NCI-H446 treated with DMSO at 0.1 percent for 48 hours (cell line): ENCODE measurements at places on chromosomes 6 and 20.

GRCh38 chr6:134002821-134003220 is 49.6 kb downstream of the SLC2A12 start:
- no peak for DNase-seq

DNA sequence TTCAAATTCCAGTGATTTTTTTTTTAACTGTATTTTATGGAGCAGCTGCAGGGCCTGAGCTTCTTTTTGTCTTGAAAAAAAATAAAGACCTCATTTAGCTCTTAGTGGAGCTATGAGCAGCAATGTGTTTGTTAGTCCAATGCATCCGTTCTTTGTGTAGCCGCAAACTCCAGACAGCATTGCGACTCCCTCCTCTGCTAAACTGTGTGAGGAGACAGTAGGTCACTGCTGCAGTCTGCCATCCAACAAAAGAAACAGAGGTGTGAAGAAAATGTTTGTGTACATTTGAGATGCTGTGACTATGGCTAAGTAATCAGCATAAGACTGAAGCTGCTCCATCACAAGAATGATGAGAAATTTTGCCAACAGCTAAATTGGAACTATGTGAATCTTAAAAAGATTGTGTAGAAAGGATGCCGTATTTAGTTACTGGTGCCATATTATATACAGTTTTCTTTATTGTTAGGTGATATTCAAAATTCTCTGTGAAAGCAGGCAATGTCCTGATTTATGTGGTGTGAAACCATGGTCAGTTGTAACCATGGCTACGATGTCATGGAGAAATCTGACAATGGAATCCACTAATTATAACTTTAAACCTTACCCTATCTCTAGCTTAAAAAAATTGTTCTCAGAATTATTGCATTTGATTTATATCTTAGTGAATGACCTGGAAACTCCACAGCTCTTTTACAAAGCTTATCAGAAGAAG is 428.8 kb upstream of the EPHA7 start:
- no peak for DNase-seq

- no peak for DNase-seq
These were observed 7.1 kb downstream of the CALHM6 start for GRCh38 chr6:116468293-116468692.

GRCh38 chr6:161613711-161614110 is 339.9 kb upstream of the AGPAT4 start:
- no peak for DNase-seq

GRCh38 chr20:4929686-4930397 is 71.5 kb downstream of the SLC23A2 start:
- DNase-seq: no peak

DNA sequence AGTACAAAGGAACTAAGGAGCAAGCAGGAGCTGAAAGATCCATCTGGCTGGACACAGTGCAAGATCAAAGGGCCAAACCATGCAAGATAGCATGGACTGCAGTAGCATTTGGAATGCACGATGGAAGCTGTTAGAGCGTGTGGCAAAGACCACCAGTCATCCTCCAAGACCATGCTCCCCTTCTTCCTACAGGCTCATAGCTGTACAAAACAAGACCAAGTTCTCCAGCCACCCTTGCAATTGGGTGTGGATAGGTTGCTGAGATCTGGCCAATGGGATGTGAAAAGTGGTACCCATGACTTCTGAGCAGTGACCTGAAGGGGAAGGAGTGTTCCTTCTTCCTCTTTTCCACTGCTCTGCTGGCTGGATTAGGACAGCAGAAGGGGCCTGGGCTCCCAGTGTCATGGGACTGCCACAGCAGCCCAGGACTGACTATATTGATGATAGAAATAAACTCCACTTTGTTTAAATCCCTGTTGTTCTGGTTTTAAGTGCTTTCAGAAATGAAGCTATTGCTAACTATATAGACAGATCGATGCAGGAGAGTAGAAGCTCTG is 64.9 kb downstream of the SLC22A23 start:
- DNase-seq: no peak

DNA sequence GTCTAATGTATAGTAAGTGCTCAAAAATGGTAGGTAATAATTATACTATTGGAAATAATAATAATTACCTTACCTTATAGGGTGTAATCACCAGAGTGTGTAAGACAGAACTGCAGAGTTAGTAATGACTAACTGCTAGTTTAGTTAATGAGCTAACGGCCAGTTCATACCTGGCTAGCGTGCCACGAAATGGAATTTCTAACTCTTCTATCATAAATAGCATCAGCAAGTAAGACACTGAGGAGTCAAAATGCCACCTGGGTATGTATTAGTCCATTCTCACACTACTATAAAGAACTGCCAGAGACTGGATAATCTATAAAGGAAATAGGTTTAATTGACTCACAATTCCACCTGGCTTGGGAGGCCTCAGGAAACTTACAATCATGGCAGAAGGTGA is 63.4 kb upstream of the CEP85L start:
- no peak for DNase-seq

- DNase-seq: no peak
These were observed 433.2 kb downstream of the CD83 start for GRCh38 chr6:14550822-14551221.

- no peak for DNase-seq
These were observed 29.5 kb upstream of the BHLHE23 start for GRCh38 chr20:63036291-63036690.

DNA sequence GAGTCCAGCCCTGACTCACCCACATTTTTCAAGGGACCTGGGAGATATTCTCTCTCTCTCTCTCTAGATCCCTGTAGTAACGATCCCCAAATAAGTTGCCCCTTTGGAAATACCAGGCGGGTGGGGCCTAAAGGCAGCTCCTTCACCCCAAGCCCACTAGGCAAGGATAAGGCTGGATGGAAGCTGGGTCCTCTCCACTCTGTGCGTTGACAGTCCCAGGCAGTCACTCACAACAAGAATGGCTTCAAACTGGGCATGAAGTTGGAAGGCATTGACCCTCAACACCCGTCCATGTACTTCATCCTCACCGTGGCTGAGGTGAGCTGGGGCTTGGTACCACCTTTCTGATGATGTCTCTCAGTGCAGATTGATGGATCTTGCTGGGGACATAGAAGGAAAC is 21.6 kb downstream of the L3MBTL1 start:
- DNase-seq: no peak

GRCh38 chr6:36973647-36974046 is 12.3 kb downstream of the MTCH1 start:
- DNase-seq: no peak
